Neural crest cell (in vitro differentiated cells): ENCODE measurements at places on chromosomes 7 and 10. TPM values are rescaled to one million over a fixed set of nuclear protein-coding genes. Genes with fewer than 3 reads are reported as not detected.

SPDYE9 gene
- total RNA-seq, result not detected in 2 replicates

ANKRD16 gene
- 10.7 and 13.3 TPM in 2 replicates for total RNA-seq

- H3K27ac ChIP-seq, result no peak overlapping the region
- peaks cover 30% of the 10 kb centered on the region for H3K4me1 ChIP-seq
- H3K36me3 ChIP-seq, result peaks cover 4% of the 10 kb centered on the region
- no peak overlapping the region for H3K4me3 ChIP-seq
Observed at GRCh38 chr7:127667017-127667670, 15.2 kb downstream of the SND1 start.

LFNG gene
- total RNA-seq, result 39.0 and 44.9 TPM in 2 replicates

- H3K4me1 ChIP-seq, result peaks cover 13% of the 10 kb centered on the region
- no peak overlapping the region for H3K27ac ChIP-seq
- H3K4me3 ChIP-seq, result no peak overlapping the region
- DNase-seq, result no peak
Observed at GRCh38 chr10:71302874-71303568, 16.0 kb upstream of the SLC29A3 start.

DNA sequence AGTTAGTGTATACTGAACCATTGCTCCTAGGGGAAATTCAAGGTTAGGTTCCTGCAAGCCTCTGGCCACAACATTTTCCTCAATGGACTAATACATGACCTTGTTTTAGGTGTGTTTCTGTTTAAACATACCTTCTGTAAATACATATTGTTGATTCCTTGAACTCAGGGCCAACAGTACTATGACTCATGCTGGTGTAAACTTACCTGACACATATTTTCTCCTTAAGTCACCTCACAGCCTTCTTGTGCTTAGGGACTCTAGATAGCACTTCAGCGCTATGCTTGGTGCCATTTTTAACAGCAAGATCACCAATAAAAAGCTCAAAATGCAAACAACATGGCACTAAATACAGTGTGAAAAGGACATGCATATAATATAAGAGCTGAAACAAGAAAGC lies 176.4 kb downstream of the TAX1BP1 start:
- H3K27me3 ChIP-seq, result peaks cover 2% of the 10 kb centered on the region
- peaks cover 3% of the 10 kb centered on the region for H3K4me1 ChIP-seq
- no peak for DNase-seq
- H3K27ac ChIP-seq, result no peak overlapping the region
- H3K36me3 ChIP-seq, result no peaks in the 10 kb centered on the region
- no peak overlapping the region for H3K4me3 ChIP-seq

DNA sequence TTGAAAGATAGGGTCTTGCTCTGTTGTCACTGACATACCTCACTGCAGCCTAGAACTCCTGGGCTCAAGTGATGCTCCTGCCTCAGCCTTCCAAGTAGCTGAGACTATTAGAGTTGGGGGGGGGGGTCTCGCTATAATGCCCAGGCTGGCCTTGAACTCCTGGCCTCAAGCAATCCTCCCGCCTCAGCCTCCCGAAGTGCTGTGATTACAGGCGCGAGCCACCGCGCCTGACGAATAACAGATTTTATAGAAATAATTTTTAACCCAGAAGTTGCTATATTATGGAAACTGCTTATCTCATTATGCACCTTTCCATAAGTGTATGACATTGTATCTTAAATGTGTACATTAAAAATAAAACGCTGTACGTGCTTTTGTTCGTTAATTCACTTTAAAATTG lies 846 bp downstream of the ANKRD26 start:
- no peak for DNase-seq
- no peaks in the 10 kb centered on the region for H3K27me3 ChIP-seq
- peaks cover 23% of the 10 kb centered on the region for H3K4me1 ChIP-seq
- peak overlapping the region; percentile 91 for H3K4me3 ChIP-seq
- H3K36me3 ChIP-seq, result peaks cover 7% of the 10 kb centered on the region

DNA sequence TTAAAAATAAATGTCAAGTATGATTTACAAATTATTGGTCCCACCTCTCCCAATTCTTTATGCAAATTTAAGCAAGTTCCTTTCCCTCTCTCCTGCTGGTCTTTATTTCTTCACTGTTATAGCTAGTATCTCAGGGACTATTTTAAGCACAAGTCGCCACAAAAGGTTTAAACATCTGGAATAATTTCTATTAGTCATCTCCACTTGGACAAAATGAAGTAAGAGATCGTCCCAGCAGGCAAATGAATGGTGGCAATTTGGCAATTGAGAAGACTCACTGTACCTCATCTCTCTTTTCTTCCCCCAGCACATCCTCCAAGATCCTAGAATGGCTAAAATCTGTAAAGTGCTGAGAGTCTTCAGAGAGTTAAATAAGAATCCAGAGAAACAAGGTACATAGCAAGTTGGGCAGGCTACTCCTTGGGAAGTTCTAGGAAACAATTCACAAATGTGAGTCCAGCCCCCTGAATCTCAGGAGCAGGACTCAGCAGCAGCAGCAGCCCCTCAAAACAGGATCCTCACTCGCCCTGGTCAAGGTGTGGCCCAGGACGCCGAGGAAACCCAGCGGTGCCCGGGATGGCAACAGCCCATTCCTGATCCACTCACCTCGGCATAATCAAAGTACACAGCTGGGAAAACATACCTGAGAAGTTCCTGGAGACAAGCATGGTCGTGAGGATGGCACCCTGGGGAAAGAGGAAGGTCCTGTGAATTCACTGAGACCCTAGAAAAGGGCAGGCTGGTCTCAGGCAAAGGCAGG lies 30.3 kb upstream of the NDST2 start:
- no peak for DNase-seq
- peaks cover 3% of the 10 kb centered on the region for H3K36me3 ChIP-seq
- H3K27ac ChIP-seq, result peak overlapping the region; percentile 47
- no peak overlapping the region for H3K4me3 ChIP-seq
- H3K4me1 ChIP-seq, result peaks cover 16% of the 10 kb centered on the region

LRRTM3 gene
- 2.3 and 2.8 TPM in 2 replicates for total RNA-seq

- no peak for DNase-seq
- no peaks in the 10 kb centered on the region for H3K4me1 ChIP-seq
- no peak overlapping the region for H3K4me3 ChIP-seq
Observed at GRCh38 chr7:31107106-31108090, 55.3 kb downstream of the ADCYAP1R1 start.

GRCh38 chr10:23046027-23046426 lies 49.4 kb upstream of the MSRB2 start:
- H3K4me3 ChIP-seq, result no peak overlapping the region
- no peaks in the 10 kb centered on the region for H3K27me3 ChIP-seq
- no peak for DNase-seq
- peaks cover under 1% of the 10 kb centered on the region for H3K4me1 ChIP-seq
- H3K27ac ChIP-seq, result no peak overlapping the region
- H3K36me3 ChIP-seq, result no peaks in the 10 kb centered on the region

GRCh38 chr7:26910221-26910620 lies 45.8 kb upstream of the SKAP2 start:
- H3K4me1 ChIP-seq, result no peaks in the 10 kb centered on the region
- no peaks in the 10 kb centered on the region for H3K27me3 ChIP-seq

DNA sequence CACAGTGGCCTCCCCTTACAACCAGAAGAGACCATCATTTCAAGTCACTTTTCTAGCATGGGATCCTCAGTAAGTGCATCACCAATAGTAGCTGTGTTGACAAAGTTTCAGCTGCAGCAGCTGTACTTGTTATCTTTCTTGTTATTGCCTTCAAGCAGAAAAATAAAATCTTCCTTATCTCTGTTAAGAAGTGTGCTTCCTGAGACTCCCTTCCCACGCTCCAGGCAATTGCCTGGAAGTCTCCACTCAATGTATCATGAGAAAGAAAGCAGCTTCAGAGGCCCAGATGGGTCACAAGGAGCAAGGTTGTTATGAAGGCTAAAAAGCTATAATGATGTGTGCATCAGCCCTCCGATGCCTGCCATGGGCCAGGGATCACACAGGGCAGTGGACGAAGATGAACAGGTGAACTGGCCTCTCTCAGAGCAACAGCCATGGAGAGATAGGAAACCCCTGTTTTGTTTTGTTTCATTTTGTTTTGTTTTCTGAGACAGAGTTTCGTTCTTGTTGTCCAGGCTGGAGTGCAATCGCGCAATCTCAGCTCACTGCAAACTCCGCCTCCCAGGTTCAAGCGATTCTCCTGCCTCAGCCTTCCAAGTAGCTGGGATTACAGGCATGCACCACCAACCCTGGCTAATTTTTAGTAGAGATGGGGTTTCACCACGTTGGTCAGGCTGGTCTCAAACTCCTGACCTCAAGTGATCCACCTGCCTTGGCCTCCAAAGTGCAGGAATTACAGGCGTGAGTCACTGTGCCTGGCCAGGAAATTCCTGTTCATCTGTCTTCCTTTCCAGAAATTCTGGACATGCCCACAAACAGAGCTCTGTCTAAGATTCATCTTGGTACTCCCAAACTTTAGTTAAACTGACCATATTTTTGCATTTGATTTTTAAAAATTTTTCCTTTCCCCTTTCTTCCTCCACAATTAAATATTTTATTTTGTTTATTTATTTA lies 340.5 kb downstream of the TNS3 start:
- no peak overlapping the region for H3K27ac ChIP-seq
- H3K36me3 ChIP-seq, result no peaks in the 10 kb centered on the region
- no peak for DNase-seq

GRCh38 chr10:12235796-12236195 lies 39.8 kb downstream of the CDC123 start:
- no peak for DNase-seq
- H3K27me3 ChIP-seq, result no peaks in the 10 kb centered on the region
- H3K27ac ChIP-seq, result no peak overlapping the region
- H3K4me1 ChIP-seq, result no peaks in the 10 kb centered on the region

DNA sequence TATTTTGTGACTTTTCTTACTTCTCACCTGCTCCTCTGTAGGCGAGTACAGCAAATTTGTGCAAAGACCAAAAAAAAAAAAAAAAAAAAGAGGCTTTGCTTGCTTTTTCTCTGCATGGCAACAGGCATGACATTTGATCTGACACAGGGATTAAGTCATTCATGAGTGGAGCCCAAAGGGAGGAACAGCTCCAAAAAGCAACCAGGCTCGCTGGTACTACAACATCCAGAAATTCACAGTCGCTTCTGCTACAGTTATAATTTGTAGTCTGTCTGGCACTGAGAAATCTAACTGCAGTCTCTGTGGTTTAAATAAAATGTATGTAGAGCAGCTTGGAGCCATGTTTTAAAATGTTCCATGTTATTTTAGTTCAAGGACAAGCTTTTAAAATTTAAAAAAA lies 31.7 kb downstream of the MKX start:
- no peak overlapping the region for H3K27ac ChIP-seq
- no peak overlapping the region for H3K4me3 ChIP-seq
- no peak for DNase-seq
- no peaks in the 10 kb centered on the region for H3K36me3 ChIP-seq
- peaks cover 16% of the 10 kb centered on the region for H3K4me1 ChIP-seq
- H3K27me3 ChIP-seq, result no peaks in the 10 kb centered on the region

- no peak for DNase-seq
- no peaks in the 10 kb centered on the region for H3K4me1 ChIP-seq
- peaks cover 19% of the 10 kb centered on the region for H3K36me3 ChIP-seq
- H3K27ac ChIP-seq, result peak overlapping the region; percentile 67
- no peaks in the 10 kb centered on the region for H3K27me3 ChIP-seq
- no peak overlapping the region for H3K4me3 ChIP-seq
Observed at GRCh38 chr7:1981201-1981877, 251.4 kb downstream of the MAD1L1 start.

ADAM22 gene
- total RNA-seq, result 12.1 and 13.4 TPM in 2 replicates

GRCh38 chr10:129525401-129525801 lies 58.4 kb downstream of the MGMT start:
- no peaks in the 10 kb centered on the region for H3K27me3 ChIP-seq
- no peaks in the 10 kb centered on the region for H3K4me1 ChIP-seq
- H3K36me3 ChIP-seq, result peaks cover 4% of the 10 kb centered on the region
- no peak for DNase-seq

PCDH15 gene
- 17.4 and 21.7 TPM in 2 replicates for total RNA-seq

AKR1C4 gene
- not detected in 2 replicates for total RNA-seq

GRCh38 chr10:5956146-5956936 lies 21.0 kb downstream of the IL15RA start:
- DNase-seq, result no peak
- no peak overlapping the region for H3K4me3 ChIP-seq
- peaks cover 7% of the 10 kb centered on the region for H3K27me3 ChIP-seq
- H3K4me1 ChIP-seq, result peaks cover 3% of the 10 kb centered on the region
- no peak overlapping the region for H3K27ac ChIP-seq

- H3K36me3 ChIP-seq, result peaks cover 2% of the 10 kb centered on the region
- H3K27me3 ChIP-seq, result no peaks in the 10 kb centered on the region
- H3K27ac ChIP-seq, result no peak overlapping the region
- H3K4me3 ChIP-seq, result no peak overlapping the region
- no peak for DNase-seq
Observed at GRCh38 chr7:11427686-11428273, 404.2 kb downstream of the THSD7A start.

DNA sequence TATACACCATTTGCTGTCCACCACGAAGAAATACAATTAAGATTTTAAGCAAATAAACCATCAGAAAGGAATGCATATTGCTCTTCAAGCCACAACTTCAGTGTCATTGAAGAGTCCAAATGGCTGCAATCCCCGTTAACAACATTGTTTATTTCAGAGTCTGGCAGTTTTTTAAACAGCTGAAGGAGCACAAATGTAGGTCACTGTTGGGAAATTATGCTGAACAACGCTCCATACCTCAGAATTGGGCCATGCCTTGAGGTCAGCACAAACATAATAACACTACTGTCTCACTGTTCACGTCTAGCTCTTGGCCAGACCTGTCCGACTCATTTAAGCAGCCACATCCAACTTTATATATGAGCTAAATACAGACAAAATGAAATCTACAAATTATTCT lies 453.9 kb upstream of the GHITM start:
- H3K4me3 ChIP-seq, result no peak overlapping the region
- H3K27me3 ChIP-seq, result no peaks in the 10 kb centered on the region
- DNase-seq, result no peak
- no peak overlapping the region for H3K27ac ChIP-seq

GRCh38 chr10:124493214-124493882 lies 31.7 kb downstream of the LHPP start:
- peak overlapping the region; percentile 58 for H3K27ac ChIP-seq
- peaks cover 14% of the 10 kb centered on the region for H3K36me3 ChIP-seq

DNA sequence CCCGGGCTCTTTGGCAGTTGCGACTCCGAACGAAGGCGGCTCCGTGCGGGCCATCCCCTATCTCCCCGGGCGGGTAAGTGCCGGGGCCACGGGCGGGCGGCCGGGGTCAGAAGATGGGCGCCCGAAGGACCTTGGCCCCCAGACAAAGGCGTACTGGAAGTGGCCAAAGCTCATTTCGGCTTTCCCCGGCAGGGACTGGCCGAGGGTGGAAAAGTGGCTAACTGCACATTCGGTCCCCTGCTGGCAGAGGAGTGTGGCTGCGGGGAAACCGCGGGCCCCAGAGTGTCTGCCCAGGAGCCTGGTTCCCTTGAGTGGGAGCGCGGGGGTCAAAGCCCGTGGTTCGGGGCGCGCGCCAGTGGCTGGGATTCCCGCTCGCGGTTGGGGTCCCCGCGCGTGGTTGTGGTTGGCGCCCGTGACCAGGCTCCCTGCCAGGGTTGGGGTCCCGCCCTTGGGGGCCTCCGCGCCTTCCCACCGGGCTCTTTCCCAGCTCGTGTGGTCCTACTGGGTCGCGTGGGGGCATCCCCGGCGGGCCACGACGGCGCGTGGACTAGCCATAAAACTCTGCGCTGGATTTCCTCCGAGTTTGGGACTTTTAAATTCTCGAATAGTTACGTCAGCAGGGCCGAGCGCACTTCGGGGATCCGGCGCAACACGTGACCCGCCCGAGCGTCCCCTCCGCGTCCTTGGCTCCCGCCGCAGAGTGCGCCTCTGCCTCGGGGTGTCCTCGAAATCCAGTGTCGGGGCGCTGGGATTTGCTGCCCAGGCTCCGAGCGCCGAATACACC lies 124.4 kb downstream of the TACC2 start:
- H3K27me3 ChIP-seq, result no peaks in the 10 kb centered on the region
- peaks cover 50% of the 10 kb centered on the region for H3K4me1 ChIP-seq
- DNase-seq, result peak; percentile 68
- H3K4me3 ChIP-seq, result peak overlapping the region; percentile 86
- peak overlapping the region; percentile 65 for H3K27ac ChIP-seq
- H3K36me3 ChIP-seq, result no peaks in the 10 kb centered on the region

- no peaks in the 10 kb centered on the region for H3K36me3 ChIP-seq
- H3K27ac ChIP-seq, result no peak overlapping the region
- peaks cover 3% of the 10 kb centered on the region for H3K27me3 ChIP-seq
- peaks cover 55% of the 10 kb centered on the region for H3K4me1 ChIP-seq
Observed at GRCh38 chr10:113017376-113017775, 67.3 kb downstream of the TCF7L2 start.
